CD4-positive, alpha-beta T cell treated with Interleukin-6 for 4 hours (primary cell): ENCODE measurements at places on chromosomes 4 and X.

DNA sequence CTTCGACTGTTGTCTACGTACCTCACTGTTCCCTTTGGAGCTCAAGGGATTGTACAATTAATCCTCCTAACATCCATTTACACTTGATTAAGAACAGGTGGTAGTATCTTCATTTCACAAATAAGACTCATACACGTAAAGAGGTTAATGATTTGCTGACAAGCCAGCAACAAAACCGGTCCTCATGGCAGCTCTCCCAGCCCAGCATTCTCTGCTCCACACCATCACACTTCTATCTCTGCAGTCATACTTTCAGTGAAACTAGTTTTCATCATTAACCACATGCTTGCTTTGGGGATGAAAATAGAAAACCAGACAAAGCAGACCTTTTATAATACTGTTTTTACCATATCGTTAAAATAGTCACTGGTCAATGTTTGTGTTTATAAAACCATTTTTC is 28.7 kb upstream of the CASK start:
- no peak for DNase-seq

DNA sequence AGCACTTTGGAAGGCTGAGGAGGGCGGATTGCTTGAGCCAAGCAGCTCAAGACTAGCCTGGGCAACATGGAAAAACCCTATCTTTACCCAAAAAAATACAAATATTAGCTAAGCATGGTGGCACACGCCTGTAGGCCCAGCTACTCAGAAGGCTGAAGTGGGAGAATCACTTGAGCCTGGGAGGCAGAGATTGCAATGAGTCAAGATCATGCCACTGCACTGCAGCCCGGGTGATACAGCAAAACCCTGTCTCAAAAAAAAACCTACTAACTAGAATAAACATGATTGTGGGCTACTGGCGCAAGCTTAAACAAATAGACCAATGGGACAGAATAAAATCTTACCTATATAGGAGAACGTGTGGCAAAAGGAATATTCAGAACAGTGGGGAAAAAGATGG is 7.3 kb downstream of the CDKL2 start:
- DNase-seq = no peak

- no peak for DNase-seq
Observed at GRCh38 chrX:68461093-68461492, 27.8 kb upstream of the OPHN1 start.

- no peak for DNase-seq
Observed at GRCh38 chr4:155546451-155546850, 120.2 kb upstream of the GUCY1A1 start.

- no peak for DNase-seq
Observed at GRCh38 chrX:97685753-97686152, 802.0 kb downstream of the RPA4 start.
